ENCODE measurements at places on chromosomes 11 and 22. TPM values are rescaled to one million over a fixed set of nuclear protein-coding genes. Genes with fewer than 3 reads are reported as not detected.

Gene HSPB2
- not detected for total RNA-seq

Gene KCNQ1
- total RNA-seq = 10.8 TPM

Gene TEX12
- total RNA-seq = not detected

Gene CLP1
- 15.2 TPM for total RNA-seq

Gene NAALADL1
- 13.8 TPM for total RNA-seq

Gene KIRREL3
- not detected for total RNA-seq

Gene LIF
- total RNA-seq = 176 TPM

Gene ZNRF3
- 1.3 TPM for total RNA-seq

Gene SNX15
- total RNA-seq = 15.9 TPM
